SW 1271 (cell line): ENCODE measurements at places on chromosomes 1 and 21.

DNA sequence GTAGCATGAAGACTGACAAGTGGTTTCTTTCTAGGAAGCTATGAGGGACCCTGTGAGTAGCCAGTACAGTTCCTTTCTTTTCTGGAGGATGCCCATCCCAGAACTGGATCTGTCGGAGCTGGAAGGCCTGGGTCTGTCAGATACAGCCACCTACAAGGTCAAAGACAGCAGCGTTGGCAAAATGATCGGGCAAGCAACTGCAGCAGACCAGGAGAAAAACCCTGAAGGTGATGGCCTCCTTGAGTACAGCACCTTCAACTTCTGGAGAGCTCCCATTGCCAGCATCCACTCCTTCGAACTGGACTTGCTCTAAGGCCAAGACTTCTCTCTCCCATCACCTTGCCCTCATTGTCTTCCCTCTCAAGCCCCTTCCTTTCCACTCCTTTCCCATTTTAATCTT lies 3.4 kb upstream of the GABPB2 start:
- no peak for DNase-seq

- no peak for DNase-seq
Observed at GRCh38 chr1:19327736-19328135, 15.6 kb downstream of the SLC66A1 start.

GRCh38 chr1:118905196-118905595 lies 82.9 kb downstream of the TBX15 start:
- DNase-seq, result no peak

DNA sequence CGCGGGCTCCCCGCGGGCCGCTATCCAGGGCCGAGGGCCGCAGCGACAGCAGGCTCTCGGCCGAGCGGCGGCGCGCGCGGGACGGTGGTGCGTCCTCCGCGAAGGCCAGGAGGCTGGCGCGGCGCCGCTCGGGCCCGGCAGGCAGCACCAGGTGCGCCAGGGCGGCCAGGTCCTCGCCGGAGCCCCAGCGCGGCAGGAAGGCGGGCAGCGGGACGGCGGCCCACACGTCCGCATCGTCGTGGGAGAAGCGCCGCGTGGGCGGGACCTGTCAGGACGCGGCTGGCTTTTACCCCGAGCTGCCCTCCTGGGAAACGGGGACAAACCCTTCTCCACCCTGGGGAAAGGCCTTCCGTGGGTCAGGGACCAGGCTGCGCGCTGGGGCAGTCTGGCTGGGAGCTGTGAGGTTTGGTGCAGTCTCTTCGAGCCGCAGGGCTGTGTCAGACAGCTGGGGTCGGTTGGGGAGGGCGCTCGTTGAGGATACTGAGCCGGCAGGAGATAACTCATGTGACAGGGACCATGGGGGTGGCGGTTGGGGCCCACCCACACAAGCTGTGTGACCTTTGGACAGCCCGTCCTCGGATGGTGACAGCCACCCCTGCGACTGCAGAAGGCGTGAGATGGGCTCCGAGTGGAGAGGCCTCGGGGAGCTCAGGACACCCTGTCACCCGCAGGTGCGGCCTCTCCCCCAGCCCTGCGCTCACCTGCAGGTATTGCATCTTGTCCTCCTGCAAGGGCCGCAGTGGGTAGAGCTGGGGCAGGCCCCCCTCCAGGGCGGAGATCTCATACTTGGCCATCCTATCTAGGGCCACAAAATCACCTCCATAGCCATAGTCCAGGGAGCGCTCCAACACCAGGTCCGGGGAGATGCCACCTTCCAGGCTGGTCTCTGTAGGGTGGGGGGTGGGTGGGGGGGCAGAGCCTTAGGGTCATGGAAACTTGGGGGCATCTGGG lies 6.0 kb downstream of the HES3 start:
- DNase-seq, result no peak

DNA sequence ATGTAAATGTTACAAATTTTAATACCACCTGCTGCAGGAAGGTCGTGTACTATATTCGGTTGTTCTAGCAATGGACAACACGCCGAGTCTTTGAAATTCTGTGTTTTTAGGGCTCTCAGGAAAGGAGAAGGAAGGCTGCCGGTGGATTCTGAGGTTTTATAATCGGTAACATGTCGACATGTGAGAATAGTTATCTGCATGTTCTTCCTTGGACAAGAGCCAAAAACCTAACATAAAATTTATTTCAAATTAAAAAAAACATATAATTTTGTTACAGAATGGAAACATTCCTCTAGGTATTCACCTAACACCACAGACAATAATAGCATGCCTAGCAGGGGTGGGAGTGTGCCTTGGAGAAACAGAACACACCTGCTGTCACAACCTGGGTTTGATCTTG lies 4.8 kb downstream of the PSMG1 start:
- DNase-seq, result no peak

- DNase-seq, result no peak
Observed at GRCh38 chr21:36415375-36415774, 30.2 kb downstream of the CHAF1B start.

- no peak for DNase-seq
Observed at GRCh38 chr1:166270476-166271150, 103.8 kb upstream of the FAM78B start.

DNA sequence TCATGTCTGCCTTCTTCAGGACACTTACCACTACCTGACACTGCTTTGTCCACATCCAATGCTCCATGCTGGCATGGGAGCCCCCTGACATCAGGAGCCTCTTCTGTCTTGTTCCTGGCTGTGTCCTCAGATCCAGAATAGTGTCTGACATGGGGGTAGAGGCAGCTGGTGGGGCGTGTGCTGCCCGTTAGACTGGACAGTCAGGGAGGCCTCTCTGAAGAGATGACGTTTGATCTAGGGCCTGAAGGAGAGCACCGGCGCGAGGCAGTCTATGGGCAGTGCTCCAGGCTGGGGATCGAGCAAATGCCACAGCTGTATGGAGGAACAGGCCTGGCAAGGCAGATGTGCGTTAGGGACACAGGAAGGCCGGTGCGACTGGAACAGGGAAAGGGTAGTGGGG lies 16.6 kb downstream of the SLC9A1 start:
- DNase-seq, result no peak

DNA sequence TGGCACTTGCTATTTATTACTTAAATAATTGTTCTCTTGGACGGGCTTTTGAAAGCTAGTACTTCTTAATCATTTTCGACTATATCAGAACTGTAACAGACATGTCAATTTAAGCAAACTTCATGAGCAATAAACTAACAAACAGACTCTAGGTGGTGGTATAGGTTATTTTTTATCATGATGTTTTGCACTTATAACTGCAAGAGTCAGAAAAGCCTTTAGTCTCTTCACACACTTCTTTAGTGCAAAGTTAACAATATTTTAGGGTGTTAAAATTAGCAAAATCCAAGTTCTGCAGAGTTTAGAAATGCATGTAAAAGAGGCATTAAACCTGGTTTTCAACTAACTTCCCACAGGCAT lies 2.2 kb downstream of the NRIP1 start:
- peak; percentile 10 for DNase-seq

DNA sequence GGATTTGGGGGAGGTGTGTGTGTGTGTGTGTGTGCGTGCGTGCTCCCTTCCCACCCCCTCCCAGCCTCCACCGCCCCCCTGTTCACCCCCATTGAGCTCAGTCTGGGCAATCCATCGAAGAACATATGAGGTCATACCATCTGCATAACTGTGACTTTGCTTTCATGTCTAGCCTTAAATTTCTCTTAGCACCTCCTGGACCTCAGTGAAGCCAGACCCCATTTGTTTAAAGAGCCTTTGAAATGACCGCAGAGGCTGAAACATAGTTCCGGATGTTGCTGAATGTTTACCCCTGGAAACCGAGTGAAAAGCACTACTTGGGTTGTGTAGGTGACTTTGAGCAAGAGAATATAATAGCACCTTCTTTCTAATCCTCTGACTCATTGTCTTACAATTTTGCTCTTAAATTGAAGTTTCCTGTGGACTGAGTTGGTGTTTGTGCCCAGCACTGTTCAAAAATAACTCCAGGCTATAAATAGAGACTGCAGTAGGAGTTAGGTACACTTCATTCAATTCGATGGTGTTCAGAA lies 75.4 kb downstream of the UBE4B start:
- DNase-seq, result no peak

- no peak for DNase-seq
Observed at GRCh38 chr21:35511696-35512162, 462.6 kb upstream of the RUNX1 start.

GRCh38 chr21:43810505-43811261 lies 21.3 kb downstream of the RRP1 start:
- DNase-seq, result peak; percentile 36

GRCh38 chr1:65260851-65261473 lies 48.4 kb upstream of the DNAJC6 start:
- DNase-seq, result peak; percentile 57

- no peak for DNase-seq
Observed at GRCh38 chr1:26234644-26235370, 807 bp downstream of the CEP85 start.

- DNase-seq, result no peak
Observed at GRCh38 chr1:103267266-103267665, 158.9 kb upstream of the COL11A1 start.

GRCh38 chr1:22641906-22642636 lies 1.4 kb upstream of the C1QC start:
- no peak for DNase-seq

GRCh38 chr1:244065063-244065793 lies 14.1 kb downstream of the ZBTB18 start:
- DNase-seq, result no peak

DNA sequence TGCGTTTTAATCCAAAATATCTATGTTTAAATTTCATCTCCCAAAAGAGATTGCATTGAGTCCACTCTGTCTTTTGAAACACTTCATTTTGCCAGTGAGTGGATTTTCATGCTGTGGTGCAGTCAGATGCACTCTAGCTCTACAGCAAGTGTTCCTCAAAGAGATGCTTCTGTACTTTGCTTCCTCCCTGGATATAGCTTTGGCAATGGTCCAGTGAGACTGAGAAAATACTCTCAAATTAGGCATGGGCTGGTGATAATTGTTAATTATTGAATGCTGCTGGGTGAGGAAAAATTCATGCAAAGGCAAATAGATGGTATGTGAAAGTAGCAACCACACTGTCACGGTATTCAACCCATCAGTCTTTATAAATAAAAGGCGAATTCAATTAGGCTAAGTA lies 396.9 kb downstream of the ADGRL2 start:
- no peak for DNase-seq
